ENCODE measurements at places on chromosomes 4 and X.

- no peak for DNase-seq
Measured at GRCh38 chr4:106231931-106232330, 84.1 kb downstream of the TBCK start.

DNA sequence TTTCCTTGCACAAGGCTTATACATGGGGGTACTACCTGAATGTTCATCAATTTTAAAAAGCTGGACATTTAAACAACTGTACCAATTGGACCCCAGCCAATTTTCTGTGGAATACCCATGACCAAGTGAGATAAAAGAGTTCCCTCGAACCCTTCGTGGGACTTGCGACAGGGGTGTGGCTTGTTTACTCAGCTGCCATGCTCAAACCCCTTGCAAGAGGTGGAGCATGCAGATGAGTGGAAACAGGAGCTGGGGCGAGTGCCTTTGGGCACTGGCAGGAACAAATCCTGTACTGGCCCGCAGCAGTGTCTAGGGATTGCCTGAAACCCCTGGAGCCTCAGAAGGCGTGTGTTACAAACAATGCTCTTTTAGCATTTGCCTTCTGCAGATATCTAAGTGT, 144.2 kb downstream of the PDHA2 start:
- no peak for DNase-seq

DNA sequence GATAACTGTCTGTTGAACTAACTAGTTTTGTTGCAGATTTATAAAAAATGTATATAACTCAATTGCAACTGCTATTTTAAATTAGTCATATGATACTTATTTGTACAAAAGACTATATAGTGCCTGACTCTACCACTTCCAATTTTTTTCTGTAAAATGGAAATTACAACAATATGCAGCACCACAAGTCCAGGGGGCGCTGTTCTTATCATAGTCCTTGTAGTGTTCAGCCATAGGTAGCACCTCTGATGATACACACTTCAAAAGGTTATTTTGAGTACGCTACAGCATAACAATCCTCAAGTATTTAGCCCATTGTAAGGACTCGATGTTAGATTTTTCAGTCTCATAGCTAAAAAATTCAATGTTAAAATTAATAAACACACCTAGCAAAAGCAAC, 174.9 kb downstream of the CORIN start:
- peak; percentile 20 for DNase-seq

DNA sequence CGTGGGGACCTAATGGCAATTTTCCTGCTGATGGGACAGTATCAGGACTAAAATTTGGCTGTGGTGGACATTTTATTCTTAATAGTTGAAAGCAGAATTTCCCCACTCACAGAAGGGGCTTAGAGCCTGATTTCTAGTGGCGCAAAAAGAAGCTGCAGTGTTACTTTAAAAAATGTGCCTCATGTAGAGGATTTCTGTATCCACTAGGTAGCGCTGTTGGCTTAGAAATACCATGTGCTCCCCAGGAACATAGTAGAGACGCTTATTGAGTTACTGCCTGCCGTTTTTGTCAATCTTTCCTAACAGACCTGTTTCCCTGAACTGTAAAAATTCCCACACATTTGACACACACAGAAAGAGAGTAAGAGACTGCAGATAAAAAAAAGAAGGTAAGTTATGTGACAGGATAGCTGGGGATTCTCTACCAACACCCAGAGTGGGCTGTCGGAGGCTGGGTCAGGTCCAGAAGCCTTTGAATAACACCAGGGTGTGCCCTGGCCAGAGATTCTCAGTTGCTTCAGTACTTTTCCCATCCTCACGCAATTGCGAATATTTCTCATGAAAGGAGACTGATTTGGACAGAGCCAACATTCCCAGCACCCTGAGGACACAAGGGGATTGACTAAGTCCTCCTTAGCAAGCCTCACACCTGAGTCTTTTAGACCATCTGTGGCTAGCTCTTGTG, 88.4 kb downstream of the ZXDA start:
- DNase-seq = peak; percentile 43

DNA sequence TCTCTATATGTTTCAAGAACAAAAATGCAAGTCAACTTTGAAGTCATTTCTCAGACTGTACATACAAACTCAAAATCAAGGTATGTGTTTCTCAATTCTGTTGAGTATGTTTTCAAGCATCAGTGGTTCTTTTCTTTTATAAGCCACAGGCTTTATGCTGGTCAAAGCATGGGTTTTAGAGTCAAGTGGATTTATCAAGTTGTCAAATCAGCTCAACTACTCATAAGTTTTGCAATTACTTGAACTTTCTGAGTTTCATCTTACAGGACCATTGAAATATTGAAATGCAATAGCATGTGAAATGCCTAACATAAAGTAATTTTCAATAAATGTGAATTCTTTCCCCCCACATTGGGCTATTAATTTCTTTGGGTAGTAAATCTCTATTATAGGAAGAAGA, 239.9 kb upstream of the DKK2 start:
- no peak for DNase-seq

- DNase-seq = no peak
Measured at GRCh38 chrX:67587946-67588624, 44.3 kb downstream of the AR start.

DNA sequence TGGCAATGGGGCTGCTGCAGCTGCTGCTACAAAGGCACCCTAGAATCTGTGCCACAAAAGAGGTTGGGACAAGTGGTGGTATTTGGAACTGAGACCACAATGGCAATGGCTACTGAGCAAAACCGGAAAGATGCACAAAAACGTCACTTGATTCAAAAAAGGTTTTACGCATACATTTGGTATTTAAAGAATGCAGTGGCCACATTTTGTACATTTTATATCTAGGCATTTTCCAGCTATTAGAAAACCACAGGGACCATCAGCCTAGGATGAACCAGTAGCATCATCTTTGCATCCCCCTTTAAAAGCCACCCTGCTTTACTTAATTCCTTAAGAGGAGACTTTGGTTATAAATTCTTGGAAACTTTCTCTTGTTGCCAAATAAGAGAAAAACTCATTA, 104.8 kb upstream of the CXCL13 start:
- DNase-seq = no peak

- no peak for DNase-seq
Measured at GRCh38 chr4:132071815-132072214, 1077.3 kb upstream of the PCDH10 start.

DNA sequence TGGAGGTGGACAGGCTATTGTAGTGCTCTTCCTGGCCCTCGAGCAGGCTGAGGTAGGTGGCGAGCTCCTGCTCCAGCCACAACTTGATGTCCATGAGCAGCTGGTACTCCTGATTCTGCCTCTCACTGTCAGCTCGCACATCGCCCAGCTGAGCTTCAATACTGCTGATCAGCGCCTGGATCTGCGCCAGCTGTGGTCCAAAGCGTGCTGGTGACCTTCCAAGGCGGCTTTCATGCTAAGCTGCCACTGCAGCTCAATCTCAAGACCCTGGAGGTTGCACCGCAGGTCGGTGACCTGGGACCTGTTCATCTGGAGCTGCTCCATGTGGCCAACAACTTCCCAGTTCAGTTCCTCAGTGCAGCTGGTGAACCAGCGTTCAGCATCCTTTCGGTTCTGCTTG, 31.2 kb downstream of the LRIT3 start:
- DNase-seq = no peak

GRCh38 chr4:150591406-150591805, 9.5 kb downstream of the MAB21L2 start:
- DNase-seq = no peak

- DNase-seq = peak; percentile 50
Measured at GRCh38 chr4:22607382-22607781, 85.4 kb upstream of the GBA3 start.

DNA sequence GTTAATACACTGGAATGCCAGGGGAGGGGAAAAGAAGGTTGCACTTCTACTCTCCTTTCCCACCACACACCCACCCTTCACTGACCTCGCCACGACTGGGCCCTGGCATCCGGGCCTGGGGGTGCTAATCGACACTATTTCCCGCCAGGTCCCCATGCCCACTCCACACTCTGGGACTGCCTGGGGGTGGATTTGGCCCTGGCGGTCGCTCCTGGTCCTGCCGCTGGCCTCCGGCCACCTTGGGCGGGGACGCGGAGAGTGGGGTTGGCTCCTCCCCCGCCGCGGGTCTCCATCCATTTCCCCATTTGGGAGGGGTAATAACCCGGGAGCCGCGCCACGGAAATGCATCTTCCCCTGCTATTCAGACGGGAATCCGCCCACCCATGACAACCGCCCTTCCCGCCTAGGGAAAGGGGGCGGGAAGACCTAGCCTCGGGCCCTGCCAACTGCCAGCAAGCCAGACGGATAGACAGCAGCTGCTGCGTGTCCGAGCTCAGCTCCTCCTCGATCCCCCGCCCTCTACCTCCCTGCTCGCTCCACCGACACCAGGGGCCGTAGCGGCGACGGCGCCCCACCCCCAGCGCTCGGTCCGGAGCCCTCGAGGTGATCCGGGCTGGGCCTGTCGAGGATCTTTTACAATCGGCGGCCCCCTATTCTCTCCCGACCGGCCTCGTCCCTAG, 78.1 kb downstream of the RLIM start:
- DNase-seq = peak; percentile 41

DNA sequence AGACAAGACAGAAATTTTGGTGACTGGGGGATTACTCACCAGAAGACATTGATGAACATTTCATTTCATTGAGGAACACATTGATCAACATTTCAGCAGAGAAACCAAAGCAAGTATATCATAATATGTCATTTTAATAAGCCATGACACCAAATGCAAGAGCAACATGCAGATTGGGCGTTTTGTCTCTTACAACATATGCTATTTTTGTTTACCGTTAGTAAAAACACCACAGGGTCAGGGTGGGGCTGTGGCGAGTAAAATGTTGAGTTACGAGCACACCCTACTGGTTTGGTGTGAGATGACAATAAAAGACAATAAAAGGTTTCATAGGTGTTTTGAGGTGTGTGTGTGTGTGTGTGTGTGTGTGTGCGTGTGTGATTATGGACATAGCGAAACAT, 294.5 kb downstream of the PDGFC start:
- DNase-seq = no peak

DNA sequence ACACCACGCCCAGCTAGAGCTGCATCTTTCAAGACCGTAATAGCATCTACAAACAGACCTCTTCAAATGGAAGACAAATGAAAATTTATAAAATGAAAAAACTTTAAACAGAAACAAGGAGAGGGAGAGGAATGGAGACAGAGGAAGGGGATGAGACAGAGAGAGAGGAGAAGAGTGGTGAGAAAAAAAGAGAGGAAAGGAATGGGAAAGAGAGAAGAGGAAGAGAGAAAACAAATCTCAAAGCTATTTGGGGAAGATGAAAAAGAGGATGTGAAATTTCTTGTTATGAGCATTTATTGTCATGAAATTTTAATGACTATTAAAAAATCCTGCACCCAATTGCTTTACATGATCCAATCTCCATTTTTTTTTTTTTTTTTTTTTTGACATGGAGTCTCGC, 726.9 kb downstream of the GRID2 start:
- DNase-seq = no peak

DNA sequence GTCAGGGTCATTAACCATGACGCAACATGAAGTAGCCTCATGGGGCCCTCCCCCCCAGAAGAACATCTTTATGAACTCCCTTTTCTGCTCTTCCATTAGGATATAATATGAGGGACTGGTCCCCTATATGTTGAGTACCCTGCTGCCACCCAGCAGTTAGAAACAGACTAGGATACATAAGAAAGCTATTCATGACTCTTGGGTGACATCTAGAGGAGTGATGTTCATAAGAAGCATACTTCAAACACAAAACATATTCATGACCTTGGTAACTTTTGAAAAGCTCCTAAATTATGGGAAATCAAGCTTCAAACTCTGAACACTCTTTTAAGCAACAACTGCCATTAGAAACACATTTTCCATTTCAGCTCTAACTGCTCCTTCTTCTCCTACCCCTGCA, 155.2 kb upstream of the SPIN4 start:
- no peak for DNase-seq

DNA sequence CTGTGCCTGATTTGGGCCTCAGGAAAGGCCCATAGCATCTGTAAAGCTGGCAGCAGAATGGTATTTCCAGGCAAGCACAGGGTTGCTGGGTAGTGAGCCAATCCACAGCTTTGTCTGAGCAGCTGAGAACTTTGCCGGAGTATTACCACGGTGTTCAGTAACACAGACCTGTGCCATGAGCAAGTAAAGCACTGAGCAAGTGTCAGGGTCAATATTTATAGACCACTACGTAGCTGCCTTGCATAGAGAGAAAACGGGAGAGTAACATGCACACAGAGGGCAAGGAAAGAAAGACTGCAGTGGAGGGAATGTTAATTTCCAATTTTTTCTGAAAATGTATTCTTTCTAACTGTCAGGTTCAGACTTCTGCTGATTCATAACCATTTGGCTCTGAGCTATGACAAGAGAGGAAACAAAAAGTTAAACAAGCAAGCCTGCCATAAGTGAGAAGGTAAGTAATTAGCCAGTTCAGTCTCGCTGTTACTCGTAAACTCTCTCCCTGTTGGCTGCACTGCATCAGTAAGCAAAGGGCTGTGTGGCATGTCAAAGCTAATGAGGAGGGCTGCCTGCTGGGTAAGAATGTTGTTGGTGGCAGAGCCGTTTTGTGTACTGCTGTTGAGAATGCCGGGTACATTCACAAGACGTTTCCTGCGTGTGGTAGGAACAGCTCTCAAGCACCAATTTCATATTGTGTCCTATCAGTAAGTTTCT, 238.1 kb downstream of the BMPR1B start:
- no peak for DNase-seq

- DNase-seq = no peak
Measured at GRCh38 chr4:78149751-78150542, 92.8 kb downstream of the FRAS1 start.

- DNase-seq = no peak
Measured at GRCh38 chr4:83387012-83387411, 52.4 kb upstream of the HPSE start.

- DNase-seq = no peak
Measured at GRCh38 chr4:182536221-182536811, 293.1 kb downstream of the TENM3 start.

DNA sequence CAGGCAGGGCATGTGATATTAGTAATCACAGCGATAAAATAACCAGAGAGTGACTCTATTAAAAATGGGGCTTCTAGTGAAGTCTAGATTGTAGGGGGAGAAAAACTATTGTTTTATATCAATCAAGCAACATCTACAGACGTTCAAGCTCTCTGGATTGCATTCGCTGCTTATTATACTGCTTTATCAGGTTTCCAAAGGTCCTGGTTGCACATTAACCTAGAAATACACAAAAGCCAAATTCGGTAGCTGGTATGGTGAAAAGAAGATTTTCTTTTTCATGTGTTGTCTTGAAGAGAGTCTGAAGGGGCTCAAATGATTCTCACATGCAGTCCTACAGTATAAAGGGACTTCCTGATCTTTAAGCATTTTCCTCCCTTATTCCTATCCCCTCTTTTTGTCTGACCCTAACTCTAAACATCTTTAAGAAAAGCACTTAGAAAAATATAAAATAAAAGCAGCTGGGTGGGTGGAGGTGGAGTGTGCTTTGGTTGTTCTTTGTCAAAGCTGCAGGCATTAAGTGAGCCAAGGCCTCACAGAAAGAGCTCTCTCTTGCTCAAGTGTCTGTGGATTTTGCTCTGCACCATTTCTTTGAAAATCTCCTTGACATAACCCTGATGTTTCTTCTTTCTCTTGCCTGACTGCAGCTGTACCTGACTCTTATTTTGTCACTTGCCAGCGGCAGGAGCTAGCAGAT, 46.1 kb downstream of the MID1IP1 start:
- no peak for DNase-seq

- DNase-seq = no peak
Measured at GRCh38 chrX:128250621-128251020, 198.4 kb upstream of the ACTRT1 start.

GRCh38 chrX:103248553-103248952, 6.4 kb downstream of the TCEAL8 start:
- no peak for DNase-seq

All from CD4-positive, alpha-beta T cell treated with Interleukin-17A for 4 hours (primary cell).